ENCODE measurements at places on chromosomes 3 and 15.

DNA sequence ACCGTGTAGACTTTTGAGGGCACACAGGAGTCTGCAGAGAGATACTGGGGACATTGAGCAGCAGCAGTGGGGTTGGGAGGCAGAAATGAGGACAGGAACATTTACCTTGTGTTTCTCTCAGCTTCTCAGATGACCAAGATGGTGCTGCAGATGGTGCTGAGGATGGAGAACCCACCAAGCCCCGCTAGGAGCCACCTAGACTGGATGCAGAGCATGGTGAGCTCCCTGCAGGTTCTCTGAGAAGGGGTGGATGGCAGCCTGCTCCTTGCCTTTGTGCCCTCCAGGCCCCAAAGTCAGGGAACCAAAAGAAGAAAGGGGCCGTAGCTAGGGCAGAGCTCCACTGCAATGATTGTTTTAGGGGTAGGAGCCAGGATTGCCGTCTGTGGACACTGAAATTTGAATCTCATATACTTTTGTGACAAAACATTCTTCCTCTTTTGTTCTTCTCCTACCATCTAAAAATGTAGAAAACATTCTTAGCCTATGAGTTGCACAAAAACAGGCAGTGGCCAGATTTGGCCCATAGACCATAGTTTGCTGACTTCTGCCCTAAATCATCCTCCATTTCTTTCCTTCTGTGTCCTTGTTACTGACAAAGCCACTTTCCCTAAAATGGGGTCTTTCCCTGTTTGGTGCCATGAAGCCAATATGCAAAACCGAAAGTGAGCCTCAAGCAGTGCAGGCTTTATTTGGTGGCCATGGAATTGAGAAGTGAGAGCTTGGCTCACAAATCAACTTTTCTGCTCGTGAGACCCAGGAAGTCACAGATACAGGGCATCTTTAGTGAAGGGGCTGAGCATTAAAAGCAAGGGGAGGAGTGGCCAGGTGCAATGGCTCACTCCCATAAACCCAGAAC is 11.9 kb upstream of the MUC20 start:
- DNase-seq = no peak

GRCh38 chr15:92095693-92096092 is 242.2 kb downstream of the SLCO3A1 start:
- no peak for DNase-seq

DNA sequence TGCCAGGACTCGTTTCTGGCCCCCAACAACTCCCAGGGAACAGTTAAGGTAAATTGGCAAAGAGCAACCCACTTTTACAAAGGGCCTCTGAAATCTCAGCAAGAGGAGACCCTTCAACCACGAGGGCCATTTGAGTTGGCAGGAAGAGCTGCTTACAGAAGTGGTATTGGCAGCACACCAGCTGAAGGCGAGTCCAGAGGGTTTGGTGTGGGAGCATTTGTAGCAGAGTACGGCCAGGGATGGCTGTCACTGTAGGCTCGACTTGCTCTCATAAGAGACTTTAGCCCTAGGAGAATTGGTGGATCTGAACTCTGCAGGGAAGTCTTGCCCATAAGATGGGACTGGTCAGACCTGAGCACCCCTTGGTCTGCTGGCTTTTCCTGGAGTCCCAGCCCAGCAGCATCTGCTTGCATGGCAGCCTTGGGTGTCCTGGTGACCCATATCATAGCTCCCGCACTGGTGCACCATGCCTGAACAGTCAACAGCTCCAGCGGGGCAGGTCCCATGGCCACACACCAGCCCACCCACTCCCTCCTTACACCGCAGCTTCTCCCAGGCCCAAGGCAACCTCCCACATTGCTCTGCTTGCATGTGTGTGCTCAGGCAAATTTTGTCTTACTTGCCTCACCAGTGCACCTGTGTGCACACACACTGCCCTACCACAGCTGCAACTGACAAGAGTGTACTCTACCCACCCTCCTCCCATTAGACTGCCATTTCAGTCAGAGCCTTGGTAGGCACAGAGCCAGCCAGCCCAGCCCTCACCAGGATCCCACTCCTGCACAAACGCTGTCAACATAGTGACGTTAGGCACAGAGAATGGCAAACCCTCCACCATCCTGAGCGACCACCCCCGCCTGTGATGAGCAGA is 861.6 kb upstream of the DPPA4 start:
- no peak for DNase-seq

GRCh38 chr15:77507911-77508310 is 87.2 kb downstream of the HMG20A start:
- no peak for DNase-seq

GRCh38 chr3:81299481-81299880 is 462.0 kb downstream of the GBE1 start:
- no peak for DNase-seq

- no peak for DNase-seq
Observed at GRCh38 chr3:145490088-145491048, 670.6 kb downstream of the PLOD2 start.

GRCh38 chr15:50044406-50044805 is 74.6 kb downstream of the ATP8B4 start:
- no peak for DNase-seq

GRCh38 chr3:14884665-14885064 is 62.7 kb upstream of the NR2C2 start:
- DNase-seq = no peak

- DNase-seq = no peak
Observed at GRCh38 chr15:70012895-70013294, 84.8 kb downstream of the TLE3 start.

GRCh38 chr15:100235030-100235617 is 106.7 kb downstream of the ADAMTS17 start:
- no peak for DNase-seq

GRCh38 chr3:151421938-151422337 is 37.4 kb upstream of the P2RY12 start:
- no peak for DNase-seq

GRCh38 chr3:100210772-100211135 is 50.0 kb upstream of the TBC1D23 start:
- no peak for DNase-seq

DNA sequence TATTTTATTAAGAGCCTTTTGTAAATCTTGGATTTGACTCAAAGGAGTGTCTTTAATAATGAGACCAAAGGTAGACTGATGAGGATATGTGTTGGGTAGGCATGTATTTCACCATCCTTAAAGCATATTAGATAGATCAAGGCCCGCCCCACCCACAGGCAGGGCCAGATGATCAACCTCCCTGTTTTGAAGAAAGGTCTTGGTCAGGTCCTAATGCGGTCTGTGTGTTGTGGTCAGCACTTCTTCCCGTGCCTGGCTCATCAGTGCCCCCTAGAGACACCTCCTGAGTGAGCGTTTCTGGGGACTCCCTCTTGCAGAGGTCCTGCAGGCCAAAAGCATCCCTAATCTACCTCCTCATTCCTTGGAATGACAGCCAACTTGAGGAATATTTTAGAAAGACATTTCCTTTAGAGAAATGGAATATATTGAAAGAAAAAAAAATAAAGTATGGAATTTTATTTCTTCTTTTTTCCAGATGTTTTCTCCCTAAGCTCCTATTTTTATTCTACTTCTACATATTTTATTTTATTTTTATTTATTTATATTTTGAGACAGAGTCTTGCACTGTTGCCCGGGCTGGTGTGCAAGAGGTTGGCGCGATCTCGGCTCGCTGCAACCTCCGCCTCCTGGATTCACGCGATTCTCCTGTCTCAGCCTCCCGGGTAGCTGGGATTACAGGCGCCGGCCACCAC is 6.0 kb downstream of the TM4SF4 start:
- no peak for DNase-seq

- DNase-seq = no peak
Observed at GRCh38 chr3:114746502-114746901, 400.6 kb downstream of the ZBTB20 start.

- no peak for DNase-seq
Observed at GRCh38 chr3:169365993-169366915, 297.3 kb downstream of the MECOM start.

- no peak for DNase-seq
Observed at GRCh38 chr3:64489361-64490044, 198.3 kb downstream of the ADAMTS9 start.

DNA sequence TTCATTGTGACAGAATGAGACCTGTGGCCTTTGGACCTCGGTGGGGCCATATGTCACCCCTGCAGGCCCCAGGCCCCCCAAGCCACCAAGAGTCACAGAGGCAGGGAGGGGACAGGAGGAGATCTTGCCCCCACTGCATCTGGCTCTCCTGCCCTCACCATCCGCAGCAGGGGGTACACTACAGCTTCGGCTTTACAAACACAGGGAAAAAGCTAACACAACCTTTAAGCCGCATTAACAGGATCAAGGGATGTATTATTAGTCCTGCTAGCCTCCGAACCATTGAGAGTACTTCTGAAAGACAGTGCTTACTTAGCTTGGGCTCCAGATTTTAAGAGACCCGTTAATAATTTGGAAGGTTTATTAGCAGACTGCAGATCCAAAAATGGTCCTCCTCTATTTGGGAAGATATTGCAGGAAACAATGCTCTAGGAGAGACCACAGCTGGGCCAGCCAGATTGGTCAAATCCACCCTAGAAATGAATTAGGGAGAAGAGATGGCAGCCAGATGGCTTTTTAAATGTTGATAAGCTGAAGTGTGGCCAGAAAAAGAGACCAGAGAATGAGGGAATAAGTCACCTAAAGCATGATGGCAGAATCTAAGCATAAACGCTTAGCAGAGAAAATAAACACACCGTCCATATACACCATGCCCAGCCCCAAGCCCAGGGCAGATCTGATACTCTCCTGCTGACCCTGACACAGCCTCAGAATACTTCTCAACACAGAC is 31.5 kb downstream of the SRGAP3 start:
- no peak for DNase-seq

- no peak for DNase-seq
Observed at GRCh38 chr15:99101501-99101900, 3.4 kb upstream of the SYNM start.

GRCh38 chr3:113211330-113212149 is at the start of gene BOC:
Gene BOC (plus strand): TSS chr3:113211557. CDS start chr3:113249803, 38,246 bp downstream.
- DNase-seq = no peak

GRCh38 chr3:171526869-171527268 is 66.7 kb upstream of the TNIK start:
- DNase-seq = no peak

- no peak for DNase-seq
Observed at GRCh38 chr3:6079011-6079410, 781.9 kb upstream of the GRM7 start.

DNA sequence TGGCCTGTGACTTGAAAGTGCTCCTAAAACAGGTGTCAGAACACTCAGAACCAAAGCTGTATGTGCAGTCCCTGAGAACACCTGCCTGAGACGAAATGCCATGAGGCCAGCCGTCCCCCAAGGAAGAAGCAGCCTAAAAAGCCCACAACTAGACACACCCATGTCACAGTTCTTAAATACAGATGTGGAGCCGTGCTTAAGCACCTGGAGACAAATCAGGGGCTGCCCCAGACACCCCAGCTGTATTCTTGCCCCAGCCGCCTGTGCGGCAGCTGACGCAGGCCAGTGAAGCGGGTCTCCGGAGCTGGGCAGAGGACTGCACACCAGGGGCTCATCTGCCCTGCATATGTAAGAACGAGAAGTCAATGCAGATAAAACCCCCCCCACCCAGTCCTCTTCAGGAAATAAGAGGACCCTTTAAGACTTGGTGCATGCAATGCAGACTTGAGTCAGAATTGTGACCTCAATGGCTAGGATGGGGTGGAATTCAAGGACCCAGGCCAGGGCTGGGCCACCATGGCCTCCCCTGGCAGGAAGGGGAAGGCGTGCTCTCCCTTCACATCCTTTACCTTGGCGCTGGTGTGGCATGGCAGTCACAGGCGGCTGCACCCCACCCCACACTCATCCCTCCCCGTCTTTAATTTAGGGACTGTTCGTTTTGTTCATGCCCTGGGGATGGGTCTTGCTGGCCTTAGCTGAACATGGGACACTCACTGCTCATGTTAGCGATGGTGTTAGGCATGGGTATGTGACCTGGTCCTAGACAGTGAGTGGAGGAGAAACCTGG is 27.7 kb upstream of the PLXNA1 start:
- no peak for DNase-seq

DNA sequence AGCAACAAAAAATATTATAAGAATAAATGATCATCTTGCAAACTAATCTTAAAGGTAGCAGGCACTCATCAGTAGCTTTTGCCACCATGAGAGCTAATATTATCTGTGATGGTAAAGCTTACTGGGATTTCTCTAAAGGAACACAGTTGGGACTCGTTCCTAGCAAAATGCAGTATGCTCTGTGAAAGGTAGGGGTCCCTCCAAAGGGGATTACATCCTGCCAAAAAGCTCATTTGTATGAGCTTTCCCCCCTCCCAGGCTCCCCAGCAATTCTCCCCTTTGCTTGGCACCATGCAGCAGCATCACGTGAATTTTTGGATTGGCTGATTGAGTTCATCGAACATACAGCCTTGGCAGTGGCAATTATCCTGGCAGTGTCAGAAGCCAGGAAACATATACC is 361.0 kb upstream of the PLSCR5 start:
- no peak for DNase-seq

DNA sequence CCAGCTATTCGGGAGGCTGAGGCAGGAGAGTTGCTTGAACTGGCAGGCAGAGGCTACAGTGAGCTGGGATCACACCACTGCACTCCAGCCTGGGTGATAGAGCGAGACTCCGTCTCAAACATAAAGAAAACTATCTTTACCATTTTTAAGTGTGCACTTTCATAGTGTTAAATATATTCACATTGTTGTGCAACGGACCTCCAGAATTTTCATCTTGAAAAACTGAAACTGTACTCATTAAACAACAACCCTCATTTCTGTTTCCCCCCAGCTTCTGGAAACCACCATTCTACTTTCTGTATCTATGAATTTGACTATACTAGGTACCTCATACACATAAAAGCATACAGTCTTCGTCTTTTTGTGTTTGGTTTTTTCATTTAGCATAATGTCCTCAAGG is 375.1 kb downstream of the SHQ1 start:
- DNase-seq = no peak

DNA sequence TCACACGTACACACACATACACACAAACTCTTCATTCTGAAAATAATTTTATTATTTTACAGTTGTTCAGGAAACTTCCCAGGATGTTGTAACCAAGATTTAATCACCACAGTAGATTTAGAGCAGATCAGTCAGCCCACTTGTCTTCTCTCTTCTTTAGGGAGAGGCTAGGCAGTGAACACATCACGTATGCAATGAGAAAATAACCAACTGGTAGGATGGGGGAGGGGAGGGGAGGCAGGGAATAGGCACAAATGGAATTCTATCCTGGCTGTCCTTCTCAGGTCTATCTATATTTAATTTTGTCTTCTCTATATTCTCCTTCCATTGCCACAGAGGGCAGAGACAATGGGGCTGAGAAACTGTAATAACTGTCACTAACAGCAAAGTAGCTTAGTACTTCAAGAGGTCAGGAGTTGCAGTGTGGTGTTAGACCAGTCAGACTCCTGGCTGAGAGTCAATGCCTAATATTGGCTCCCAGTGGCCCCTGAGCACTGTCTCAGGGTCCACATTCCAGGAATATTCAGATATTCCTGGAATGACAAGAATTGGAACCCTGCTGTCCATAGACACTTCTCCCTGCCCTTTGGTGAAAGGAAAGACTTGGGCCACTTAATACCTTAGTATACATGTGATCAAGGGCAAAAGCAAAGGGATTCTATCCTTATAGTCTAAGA is 2.6 kb upstream of the HCLS1 start:
- no peak for DNase-seq

GRCh38 chr3:104763007-104763406 is 603.7 kb upstream of the ALCAM start:
- no peak for DNase-seq

GRCh38 chr3:31766669-31767068 is 214.4 kb downstream of the OSBPL10 start:
- no peak for DNase-seq

All from T-helper 17 cell (primary cell).